LNCaP clone FGC (cell line): ENCODE measurements at places on chromosomes 1 and 21.

DNA sequence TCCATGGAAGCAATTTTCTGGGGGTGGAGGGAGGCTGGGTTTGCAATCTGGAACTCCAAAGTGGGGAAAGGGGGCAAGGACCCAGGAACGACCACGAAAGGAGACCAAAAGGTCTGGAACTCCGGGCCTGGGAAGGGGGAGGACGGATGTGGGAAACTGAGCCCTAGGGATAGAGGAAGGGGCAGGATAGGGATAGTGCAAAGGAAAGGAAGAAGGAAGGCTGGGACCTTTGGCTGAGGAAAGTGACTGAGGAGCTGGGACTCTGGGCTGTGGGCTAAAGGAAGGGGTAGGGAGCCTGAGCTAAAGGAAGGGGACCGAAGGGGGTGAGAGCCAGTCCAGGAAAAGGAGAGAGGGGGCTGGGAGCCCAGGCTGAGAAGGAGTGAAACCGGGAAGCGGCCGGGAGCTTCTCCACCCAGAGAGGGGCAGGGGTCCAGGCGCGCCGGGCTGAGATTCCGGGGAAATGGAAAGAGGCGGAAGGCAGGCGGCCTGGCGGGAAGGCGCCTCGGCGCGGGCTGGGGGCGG lies 395 bp downstream of the SLC9A1 start:
- no peak for DNase-seq

DNA sequence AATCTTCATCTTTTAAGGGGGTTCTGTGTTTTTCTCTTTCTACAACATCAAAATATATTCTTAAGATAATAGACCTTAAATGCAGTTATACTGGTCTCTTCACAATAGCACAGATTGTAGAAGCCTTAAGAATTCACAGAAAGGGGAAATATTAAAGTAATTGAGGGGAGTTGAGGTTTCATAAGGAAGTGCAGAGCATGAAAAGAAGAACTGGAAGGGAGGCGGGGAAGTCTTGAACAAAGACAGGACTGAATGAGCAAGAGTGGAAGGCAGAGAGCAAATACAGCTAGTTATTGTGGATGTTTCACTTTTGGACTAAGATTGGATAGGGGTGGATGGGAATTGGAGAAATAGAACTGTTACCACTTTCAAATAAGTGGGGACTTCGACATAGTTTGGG lies 67.7 kb downstream of the PTGER3 start:
- DNase-seq, result no peak

DNA sequence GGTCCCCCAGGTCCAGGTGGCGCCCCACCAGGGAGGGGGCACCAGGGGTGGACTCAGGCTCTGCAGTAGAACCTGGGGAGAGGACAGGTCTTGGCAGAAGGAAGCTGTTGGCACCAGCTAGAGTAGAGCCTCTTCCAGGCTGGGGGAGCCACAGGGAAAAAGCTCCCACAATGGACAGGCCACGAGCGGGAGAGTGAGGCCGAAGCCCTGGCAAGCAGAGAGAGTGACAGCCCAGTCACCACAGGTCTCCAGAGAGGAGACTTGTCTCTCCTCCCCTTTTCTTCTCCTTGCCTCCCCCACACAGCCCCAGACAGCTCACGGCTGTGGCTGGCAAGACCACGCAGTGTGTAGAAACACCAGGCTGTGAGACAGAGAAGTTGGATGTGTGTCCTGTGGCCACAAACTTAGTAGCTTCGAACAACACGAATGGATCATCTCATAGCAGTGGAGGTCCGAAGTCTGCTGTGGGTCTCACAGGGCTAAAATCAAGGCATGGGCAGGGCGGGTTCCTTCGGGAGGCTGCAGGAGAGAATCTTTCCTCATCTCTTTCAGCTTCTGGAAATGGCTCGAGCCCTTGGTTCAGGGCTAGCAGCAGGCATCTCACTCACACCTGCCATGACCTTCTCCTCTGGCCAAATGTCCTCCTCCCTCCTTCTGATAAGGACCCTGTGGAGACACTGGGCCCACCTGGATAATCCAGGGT lies 3.3 kb downstream of the KRTAP12-4 start:
- DNase-seq, result no peak

DNA sequence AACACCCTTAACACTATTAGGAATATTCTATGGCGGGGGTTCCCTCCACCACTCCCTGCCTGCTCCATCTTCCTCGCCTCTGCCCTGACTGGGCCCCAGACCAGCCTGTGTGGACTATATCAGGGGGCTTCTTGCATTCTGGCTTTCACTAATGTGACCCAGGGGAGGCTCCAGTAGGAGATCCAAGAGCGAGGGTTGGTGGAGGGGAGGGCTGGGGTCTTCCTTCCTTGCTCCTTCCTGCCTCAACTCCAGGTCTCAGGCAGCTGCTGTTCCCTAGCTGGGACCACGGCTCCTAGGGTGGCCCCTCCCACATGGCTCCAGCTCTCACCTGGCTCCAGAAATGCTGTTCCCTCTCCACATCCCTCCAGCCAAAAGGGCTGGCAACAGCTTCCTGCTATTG lies 257.4 kb downstream of the MATN1 start:
- DNase-seq, result no peak

- DNase-seq, result no peak
Observed at GRCh38 chr1:236457775-236458174, 63.7 kb downstream of the EDARADD start.

DNA sequence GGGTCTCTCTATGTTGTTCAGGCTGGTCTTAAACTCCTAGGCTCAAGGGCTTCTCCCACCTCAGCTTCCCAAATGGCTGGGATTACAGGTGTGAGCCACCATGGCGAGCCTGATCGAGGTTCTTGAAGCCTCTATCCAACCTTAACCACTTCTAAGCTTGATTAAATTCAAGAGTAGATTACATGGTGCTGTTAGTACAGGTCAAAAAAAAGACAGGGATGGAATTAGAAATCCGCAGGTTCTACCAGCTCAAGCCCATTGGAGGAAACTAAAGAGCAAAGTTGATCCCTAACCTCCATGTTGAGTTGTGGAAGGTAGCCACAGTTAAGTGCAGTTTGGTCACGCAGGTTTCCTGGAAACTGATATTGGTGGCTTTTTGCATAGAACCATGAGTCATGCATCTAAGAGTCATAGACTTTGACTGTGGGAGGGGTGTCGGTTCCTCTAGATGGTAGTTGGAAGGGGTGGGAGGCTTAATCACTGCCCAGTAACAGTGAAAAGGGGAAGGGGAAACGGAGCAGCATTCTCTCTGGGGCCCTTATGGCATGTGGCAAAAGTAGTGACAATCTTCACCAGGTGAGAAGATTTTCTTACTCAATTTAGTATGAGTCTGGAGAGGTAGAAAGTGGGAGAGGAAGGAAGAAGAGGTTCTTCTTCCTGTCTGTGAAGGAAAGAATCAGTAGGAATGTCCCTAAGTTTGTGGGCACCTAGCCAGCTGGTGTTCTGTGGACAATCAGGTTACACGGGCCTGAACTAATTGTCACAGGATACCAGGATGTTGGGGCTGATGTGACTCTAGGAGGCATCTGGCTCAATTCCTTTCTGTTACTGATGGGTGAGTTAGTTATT lies 7.0 kb downstream of the CD53 start:
- DNase-seq, result peak; percentile 11

GRCh38 chr1:24955161-24955560 lies 25.1 kb upstream of the RUNX3 start:
- DNase-seq, result no peak

DNA sequence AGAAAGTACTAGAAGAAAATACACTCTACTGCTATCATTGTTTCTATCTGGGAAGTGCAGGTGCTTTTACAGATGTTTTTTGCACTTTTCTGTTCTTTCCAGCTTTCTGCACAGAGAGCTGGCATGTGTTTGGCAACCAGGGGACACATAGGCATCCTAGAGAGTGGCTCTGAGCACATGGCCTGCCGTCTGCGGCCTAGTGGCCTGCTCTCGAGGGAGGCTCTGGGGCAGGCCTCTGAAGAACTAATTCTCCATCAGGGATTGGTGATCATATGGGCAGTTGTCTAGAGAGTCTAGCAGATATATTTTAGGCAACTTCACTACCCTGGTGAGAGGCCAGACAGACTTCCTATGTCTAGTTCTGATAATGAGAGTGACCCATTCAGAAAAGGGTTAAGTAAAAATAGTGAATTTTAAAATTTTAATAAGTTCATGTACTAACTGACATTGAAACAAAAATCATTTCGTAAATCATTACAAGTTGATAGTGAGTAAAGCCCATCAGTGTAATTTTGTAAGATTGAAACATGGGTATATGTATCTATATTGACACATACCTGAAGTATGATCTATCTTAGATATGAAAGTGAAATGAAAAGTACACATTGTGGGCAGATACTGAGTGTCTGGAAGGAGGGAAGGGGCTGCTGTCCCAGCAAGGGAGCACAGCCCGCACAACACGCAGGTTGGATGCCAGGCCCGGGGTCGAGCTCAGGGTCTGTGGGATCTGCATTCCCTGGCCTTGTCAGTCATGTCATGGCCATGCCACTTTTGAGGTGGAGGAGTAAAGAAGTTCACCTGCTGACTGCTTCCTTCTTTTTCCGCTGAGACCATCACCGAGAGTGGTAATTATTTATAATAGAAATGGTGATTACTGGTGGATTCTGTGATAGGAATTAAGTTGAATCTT lies 79.8 kb downstream of the PCBP3 start:
- no peak for DNase-seq

GRCh38 chr1:247385283-247385682 lies 30.7 kb upstream of the NLRP3 start:
- DNase-seq, result no peak

GRCh38 chr1:150683914-150684313 lies 13.0 kb downstream of the GOLPH3L start:
- no peak for DNase-seq

- DNase-seq, result no peak
Observed at GRCh38 chr1:54887665-54888071, 673 bp upstream of the DHCR24 start.

DNA sequence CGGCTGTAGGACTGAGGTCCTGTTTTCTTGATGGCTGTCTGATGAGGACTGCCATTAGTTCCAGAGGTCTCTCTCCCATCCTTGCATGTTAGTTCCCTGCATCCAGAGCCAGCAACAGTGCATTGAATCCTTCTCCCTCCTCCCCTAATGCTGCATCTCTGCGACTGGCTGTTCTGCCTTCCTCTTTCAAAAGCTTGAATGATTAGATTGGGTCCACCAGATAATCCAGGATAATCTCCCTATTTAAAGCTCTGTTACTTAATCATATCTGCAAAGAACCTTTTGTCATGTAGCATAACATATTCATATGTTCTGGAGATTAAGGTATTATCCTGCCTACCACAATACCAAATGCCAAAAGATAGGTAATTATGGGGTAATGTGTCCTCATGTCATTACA lies 377.5 kb downstream of the GPATCH2 start:
- DNase-seq, result no peak

GRCh38 chr1:223845037-223845809 lies 524 bp downstream of the TP53BP2 start:
- DNase-seq, result no peak

- DNase-seq, result no peak
Observed at GRCh38 chr1:169484683-169485430, 887 bp downstream of the SLC19A2 start.

DNA sequence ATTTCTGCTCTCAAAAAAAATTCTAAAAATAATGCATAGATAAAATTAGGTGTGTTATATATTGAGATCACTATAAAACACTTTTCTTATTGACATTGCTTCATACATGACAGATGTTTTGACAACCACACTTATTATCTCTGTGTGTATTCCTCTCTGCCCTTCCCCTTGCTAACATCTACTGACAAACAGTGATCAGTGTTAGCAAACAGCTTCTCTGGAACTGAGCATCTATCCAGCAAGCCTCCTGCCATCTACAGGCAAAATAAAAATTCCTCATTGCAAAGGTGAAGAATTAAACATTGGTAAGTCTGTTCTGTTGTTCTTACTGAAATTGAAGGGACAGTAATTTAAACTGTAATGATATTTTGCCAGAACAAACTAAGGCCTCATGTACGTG lies 2153.9 kb downstream of the NCAM2 start:
- DNase-seq, result peak; percentile 76

GRCh38 chr1:65180977-65181376 lies 33.0 kb downstream of the AK4 start:
- DNase-seq, result no peak

DNA sequence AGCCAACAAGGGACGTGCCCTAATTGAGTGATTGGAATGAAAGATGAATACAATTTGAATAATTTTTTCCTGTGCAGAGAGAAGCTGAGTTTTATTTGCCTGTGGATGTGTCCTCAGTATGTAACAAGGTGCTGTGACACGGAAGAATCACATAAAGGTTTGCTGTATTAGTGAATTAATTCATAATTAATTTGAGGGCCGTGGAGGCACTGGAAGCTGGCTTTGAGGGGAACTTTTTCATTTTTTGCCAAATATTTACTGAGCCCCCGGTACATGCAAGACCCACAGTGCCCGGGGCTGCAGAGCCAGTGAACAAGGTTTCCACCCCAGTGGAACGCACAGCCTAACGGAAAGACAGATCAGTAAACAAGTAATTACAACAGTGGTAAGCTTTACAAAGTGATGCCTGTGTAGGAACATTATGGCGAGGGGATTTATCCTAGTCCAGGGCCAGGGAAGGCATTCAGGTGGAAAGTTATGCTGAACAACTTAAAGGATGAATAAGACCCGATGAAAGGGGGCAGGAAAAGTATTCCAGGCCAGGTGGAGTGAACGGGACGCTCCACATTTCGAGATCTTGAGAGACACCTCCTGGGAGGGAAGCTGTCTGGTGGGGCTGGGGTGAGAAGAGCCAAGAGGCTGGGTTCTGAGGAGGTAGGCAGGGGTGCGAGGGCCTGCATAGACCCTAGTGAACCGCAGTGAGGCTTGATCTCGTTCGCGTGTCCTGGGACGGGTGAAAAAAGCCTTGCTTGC lies 773 bp upstream of the RCC2 start:
- no peak for DNase-seq

DNA sequence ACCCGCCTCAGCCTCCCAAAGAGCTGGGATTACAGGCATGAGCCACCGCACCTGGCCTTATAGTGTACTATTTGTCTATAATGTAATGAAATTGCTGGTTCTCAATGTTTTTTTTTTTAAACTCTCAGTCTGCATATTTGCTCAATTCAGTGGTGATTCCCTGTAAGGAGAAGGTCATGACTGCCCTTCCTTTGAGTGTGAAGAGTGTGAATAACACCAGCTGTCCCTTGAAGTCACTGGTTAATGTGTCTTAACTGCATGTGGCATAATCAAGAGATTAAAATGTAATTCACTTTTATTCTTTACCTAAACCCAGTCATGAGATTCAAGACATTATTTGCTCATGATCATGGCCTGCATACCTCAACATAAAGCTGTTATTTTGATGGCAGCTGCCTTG lies 30.5 kb downstream of the MTF2 start:
- no peak for DNase-seq

- no peak for DNase-seq
Observed at GRCh38 chr1:229567109-229567868, 8.8 kb upstream of the ABCB10 start.
